WTC11 (cell line): ENCODE measurements at places on chromosomes 12 and 14.

GRCh38 chr12:96986883-96987523 lies 79.9 kb downstream of the NEDD1 start:
- no peak for DNase-seq

DNA sequence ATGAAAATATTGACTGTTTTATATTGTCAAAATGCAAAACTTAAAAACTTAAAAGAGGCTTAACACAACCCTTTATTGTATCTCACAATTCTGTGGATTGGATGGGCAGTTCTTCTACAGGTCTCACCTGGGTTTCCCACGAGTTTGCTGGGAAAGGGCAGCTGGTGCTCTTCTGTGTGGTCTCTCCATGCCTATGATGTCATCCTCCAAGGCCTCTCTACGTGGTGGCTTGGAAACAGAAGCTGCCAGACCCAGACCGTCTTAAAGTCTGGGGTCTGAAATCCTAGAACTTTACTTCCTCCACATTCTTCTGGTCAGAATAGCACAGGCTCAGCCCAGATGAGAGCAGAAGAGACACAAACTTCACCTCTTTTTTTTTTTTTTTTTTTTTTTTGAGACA lies 36.5 kb upstream of the KICS2 start:
- no peak for DNase-seq

DNA sequence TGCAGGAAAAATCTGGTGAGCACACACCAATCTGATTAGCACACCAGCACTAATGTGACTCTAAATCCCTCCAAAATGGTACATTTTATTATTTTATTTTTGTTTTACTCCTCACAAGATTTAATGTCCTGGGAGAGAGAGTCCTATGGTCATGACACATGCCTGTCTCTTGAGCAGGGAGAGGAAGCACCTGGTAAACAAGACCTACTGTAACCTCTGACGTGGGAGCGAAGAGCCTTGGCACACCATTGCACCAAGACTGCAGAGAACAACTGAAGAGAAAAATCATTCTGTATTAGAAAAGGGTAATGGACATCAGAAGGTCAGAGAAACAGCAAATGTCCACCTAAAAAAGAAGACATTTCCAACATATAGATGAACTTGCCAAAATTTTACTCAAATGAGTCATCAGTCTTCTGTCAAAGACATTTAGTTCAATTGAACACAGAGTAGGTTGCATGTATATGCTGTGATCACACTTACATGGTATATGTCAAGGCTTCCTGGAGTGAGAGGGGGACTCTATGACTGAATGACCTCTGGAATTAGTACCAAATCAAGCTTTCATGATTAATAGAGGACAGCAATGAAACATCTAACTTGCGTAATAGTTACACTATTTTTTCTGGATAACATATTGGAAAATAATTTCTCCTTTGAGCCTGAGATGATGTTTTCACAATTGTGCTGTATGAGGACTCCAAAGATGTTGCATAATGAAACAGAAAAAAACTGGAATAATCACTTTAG lies 186.9 kb upstream of the FLRT2 start:
- no peak for DNase-seq

- no peak for DNase-seq
These were observed 24.5 kb downstream of the DYRK4 start for GRCh38 chr12:4586500-4586899.

GRCh38 chr14:71694591-71695530 lies 237.4 kb upstream of the RGS6 start:
- no peak for DNase-seq
